ENCODE measurements at places on chromosomes 7 and 10.

DNA sequence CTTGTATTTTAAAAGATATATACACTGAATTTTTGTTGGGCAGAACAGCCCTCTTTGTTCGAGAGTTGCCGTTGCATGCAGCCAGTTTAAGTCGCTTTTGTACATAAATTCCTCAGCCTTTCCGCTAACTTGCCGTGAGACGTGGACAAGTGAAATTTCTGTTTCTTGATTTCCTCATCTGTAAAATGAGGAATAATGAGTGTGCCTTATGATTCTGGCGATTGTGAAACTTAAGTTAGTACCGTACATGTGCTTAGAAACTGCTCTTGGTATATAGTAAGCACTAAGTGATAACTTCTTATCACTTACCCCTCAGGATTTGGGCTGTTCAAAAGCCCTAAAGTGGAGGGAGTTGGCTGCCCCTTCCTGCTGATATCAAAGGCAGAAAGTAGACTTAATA, 1.4 kb downstream of the CCNJ start:
- DNase-seq = no peak

- no peak for DNase-seq
Measured at GRCh38 chr7:51269321-51269720, 47.3 kb downstream of the COBL start.

DNA sequence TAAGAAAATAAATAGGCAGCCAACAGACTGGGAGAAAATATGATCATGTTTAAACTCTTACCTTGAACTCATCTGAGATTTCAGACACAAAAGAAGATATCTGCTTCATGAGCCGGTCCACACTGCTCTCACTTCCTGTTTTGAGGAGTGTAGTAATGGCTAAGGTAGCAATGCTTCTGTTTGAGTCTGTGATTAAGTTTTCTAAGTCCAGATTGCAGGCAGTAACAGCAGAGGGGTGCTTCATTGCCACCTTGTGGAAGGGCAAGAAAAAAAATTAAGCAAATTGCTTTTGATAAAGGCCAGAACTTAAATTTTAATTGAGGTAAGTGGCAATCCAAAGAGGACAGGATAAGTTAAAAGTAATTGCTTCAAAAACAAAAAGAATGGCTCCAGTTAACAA, 69.1 kb downstream of the MEST start:
- no peak for DNase-seq

DNA sequence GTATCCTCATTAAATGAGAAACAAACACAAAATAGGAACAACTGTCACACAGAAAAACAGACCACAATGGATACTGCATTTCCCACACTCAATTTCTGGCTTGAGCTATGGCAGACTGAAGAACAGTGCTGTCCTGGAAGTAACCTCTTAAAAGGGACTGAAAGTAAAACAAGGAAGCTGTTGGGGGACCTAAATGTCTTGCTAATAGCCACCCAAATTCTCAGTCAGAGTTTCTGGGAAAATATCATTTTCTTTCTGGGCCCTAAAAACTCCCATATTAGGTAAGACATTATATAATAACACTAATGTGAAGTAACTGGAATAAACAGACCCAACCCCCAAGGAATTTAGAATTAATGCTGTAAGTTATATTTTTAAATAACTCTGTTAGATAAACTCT, 80.9 kb upstream of the TFEC start:
- DNase-seq = no peak

- no peak for DNase-seq
Measured at GRCh38 chr10:71176661-71177060, 35.7 kb upstream of the UNC5B start.

DNA sequence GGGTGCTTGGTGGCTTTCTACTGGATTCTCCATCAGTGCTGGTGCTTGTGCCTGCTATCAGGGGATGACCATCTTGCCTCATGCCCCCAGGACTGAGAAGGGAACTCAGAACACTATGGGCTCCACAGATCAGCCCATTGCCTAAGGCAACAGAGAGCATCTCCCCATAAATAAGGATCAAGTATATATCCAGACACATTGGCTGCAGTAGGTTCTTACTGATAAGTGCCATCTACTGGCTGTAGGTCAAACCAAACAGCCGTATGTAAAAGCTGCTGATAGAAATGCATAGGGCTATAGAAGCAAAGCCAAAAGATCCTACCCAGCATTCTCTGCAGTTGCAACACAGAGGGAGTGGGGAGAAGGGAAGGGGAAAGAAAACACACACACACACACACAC, 153.7 kb downstream of the CDK14 start:
- no peak for DNase-seq

- DNase-seq = no peak
Measured at GRCh38 chr10:124040451-124041188, 52.8 kb downstream of the CHST15 start.

GRCh38 chr7:47721670-47722069, 139.8 kb upstream of the TNS3 start:
- no peak for DNase-seq

GRCh38 chr7:141872931-141873330, 31.6 kb upstream of the PRSS37 start:
- no peak for DNase-seq

- DNase-seq = no peak
Measured at GRCh38 chr7:74657692-74658177, at the start of gene GTF2I. GTF2I (plus strand) TSS chr7:74657718; CDS start chr7:74689129, 31,411 bp downstream.

DNA sequence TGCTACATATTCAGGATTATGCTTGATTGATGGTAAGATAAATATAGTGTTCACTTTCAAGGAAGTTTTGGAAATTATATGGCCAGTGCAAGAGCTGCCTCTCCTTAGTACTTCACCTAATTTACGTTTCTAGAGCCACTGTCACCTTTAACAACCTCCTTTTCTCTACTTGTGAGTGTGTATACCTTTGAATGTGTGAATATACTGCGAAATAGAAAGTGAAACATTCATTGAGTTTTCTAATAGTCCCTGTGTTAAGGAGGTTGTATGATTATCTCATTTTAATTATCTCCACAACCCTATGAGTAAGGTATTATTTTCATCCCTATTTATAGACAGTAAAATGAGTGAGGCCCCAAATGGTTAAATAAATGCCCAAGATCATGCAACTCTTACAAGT, 1050.5 kb downstream of the XPNPEP1 start:
- DNase-seq = no peak

GRCh38 chr10:91349381-91349780, 60.8 kb upstream of the HECTD2 start:
- DNase-seq = no peak

DNA sequence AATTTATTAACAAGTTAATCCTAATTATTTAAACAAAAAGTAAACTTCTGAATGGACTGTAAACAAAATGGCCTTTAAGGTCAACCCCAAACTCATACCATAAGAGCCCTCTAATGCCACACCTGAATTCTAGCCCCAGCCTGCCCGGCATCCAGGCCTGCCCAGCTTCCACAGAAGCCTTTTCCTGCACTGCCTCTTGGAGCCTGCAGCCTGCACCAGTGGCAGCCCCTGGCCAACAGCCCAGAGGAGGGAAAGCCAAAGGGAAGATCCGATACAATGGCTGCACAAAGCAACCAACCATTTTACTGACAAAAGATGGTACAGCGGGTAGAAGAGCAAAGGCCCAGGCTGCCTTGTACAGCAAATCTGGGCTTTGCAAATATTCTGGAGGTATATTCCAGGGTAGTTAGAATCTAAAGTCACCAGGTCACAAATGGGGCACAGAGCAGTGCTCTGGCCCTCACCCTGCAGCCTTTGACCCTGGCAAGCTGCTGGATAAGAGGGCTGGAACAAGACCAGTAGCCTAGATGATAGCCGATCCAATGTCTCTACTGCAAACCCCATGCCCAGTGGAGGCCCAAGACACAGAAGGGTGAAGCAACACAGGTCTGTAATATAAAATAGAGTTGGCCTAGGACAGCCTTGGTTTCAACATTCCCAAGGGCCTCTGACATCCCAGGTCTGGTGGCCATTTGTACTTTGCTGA, 12.5 kb upstream of the CH25H start:
- DNase-seq = no peak

DNA sequence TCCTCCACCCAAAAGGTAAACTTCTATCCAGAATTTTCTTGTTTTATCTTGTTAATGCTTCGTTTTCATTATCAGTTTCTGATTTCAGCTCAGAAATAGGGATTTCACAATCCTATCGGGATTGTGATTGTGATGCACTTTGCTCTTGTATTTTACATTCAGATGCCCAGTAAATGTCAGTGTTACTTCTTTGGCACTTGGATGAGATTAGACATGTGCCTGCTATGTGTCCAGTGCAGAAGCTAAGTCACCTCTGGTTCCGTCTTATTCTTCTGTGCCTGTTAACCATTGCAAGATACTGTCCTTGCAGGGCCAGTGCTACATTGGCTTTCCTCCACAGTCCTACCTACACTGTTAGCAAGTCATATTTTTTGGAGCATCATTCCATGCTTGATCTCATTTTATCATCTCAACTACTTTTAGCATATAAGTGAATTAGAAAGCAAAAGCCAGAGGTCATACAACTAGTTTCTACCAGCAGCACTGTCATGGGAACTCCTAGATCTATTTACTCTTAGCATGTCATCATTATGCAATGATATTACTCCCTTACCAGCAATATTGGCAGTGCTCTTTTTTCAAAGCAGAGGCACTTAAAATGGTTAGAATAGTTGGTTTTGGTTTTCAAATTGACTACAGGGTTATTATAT, 26.7 kb downstream of the ZNF277 start:
- no peak for DNase-seq

GRCh38 chr10:102554531-102554930, 50.8 kb downstream of the SUFU start:
- DNase-seq = no peak

DNA sequence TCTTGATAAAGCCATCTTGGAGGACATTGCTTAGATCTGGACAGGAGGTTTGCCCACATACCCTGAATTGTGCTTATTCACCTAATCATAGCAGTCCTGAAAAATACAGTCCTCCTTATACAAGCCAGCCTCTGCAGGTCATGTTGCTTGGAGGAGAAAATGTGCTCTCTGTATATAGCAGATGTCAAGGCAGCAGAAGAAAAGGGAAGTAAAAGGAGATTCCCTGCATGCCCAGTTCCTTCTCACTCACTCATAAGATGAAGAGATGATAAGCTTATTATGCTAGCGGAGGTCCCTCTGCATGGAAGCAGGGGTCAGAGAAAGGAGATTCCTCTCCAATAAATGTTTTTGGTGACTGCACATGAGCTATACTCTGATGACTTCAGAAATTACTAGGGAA, 458.8 kb upstream of the ZMIZ1 start:
- no peak for DNase-seq

DNA sequence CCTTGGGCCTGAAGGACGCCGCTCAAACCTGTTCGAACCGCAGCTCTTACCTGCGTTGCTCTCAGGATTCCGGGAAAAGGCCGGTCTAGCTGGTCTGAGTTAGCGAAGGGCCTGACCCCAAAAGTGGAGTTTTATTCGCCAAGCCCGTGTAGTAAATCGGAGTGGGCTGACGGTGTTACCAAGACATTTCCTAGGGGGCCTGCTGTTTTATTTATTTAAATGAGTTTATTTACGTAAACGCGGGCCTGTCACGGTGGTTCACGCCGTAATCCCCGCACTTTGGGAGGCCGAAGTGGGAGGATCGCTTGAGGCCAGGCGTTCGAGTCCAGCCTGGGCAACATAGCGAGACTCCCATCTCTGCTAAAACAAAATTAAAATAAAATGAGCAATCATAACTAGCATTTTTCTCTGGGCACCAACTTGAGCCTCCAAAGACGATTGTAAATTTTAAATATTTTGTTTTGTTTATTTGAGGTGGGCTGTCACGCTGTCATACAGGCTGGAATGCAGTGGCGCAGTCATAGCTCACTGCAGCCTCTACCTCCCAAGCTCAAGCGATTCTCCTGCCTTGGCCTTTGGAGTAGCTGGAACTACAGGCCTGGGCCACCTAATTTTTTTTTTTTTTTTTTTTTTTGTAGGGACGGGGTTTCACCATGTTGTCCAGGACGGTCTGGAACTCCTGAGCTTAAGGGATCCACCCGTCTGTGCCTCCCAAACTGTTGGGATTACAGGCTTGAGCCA, 903 bp downstream of the ZNF655 start:
- DNase-seq = no peak

GRCh38 chr7:135263321-135263970, 29.8 kb downstream of the STRA8 start:
- no peak for DNase-seq

DNA sequence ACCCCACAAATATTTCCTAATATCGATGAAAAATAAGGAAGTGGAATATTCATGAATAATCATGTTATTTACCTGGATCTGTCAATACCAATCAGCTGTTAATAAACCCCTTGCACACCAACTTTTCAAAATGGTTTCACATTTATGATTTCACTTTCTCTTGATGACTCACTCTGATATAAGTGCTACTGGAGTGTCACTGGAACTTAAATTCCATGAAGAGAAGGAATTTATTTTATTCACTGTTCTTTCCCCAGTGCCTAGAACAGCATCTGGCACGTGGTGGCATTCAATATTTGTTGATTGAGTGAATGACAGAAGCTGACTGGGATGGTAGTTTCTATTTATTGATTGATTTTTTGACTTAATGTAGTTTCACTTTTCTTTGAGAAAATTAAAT, 3.5 kb upstream of the ENO4 start:
- DNase-seq = no peak

GRCh38 chr10:131560166-131560565, 248.6 kb upstream of the TCERG1L start:
- DNase-seq = no peak

DNA sequence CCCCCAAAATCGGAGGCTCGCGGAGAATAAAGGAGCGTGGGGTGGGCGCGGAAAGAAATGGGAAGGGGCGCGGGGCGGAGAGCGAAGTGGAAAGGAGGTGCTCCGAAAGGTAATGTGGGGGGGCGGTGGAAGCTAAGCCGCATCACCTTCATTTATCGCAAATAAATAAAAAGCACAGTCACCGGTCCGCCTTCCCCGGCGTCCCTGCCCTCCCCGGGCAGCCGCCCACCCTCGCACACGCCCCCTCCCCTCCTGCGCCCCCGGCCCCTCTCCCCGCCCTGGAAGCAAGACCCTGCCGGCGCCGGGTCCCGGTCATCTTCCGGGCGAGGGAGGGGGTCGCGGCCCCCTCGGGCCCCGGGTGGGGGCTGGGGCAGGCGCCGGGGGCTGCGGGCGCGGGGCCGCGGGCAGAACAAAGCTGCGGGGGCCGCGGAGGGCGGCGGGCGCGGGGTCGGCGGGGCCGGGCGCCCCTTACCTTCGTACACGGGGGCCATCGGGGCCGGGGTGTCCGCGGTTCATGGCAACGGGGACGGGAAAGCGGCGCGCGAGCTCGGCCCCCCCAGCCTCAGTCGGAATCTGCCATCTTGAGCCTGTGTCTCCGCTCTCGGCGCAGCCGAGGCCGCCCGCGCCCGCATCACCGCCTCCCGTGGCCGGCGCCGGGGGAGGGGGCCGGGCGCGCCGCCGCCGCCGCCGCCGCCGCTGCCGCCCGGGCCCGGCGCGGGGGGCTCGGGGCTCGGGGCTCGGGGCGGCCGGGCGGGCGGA, 486 bp downstream of the HIPK2 start:
- DNase-seq = no peak

GRCh38 chr10:47094636-47095035, 183.4 kb downstream of the PTPN20 start:
- DNase-seq = no peak

- DNase-seq = no peak
Measured at GRCh38 chr7:131109011-131109758, 218.5 kb upstream of the MKLN1 start.

GRCh38 chr7:28517206-28517605, 104.9 kb downstream of the CREB5 start:
- DNase-seq = no peak

All from D721Med (cell line).